Transverse colon (tissue), 4 donors: ENCODE measurements at places on chromosomes 6 and 20.

DNA sequence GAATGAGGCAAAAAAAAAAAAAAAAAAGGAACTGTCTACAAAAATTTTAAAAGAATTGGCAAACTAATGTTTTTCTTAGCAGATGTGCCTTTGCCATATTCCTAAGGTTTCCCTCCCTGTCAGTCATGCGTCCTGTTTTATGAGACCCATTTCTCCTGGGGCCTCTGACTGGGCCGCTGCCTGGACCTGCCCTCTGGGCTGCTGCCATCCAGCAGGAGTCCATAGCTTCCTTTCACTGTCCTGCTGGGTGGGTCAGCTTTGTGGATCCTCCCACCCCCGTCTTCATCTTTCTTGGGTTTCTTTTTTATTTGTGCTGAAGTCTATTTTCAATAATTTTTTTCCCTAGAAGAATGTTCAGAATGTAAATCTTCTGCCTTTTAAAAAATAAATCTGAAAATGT is 110.8 kb upstream of the SCP2D1 start:
- H3K36me3 ChIP-seq: no peaks in the 10 kb centered on the region
- H3K27ac ChIP-seq: no peak overlapping the region
- DNase-seq: no peak
- no peaks in the 10 kb centered on the region for H3K4me1 ChIP-seq
- H3K27me3 ChIP-seq: no peaks in the 10 kb centered on the region
- H3K4me3 ChIP-seq: no peak overlapping the region

DNA sequence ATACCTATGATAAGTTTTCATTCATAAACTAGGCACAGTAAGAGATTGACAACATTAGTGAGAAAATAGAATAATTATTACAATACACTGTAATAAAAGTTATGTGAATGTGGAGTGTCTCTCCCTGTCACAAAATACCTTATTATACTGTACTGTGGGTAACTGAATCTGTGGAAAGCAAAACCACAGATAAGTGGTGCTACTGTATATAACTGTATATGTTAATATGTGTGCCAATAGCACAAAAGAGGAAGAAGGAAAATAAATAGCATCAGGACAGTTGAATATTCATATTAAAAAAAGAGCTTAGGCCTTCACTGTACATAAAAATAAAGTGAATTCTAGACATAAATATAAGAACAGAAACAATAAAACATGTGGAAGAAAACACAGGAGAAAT is 243.5 kb downstream of the CDKAL1 start:
- H3K4me1 ChIP-seq: no peaks in the 10 kb centered on the region
- no peaks in the 10 kb centered on the region for H3K27me3 ChIP-seq
- H3K36me3 ChIP-seq: no peaks in the 10 kb centered on the region
- DNase-seq: no peak
- H3K27ac ChIP-seq: no peak overlapping the region

GRCh38 chr6:154732538-154733182 is 556 bp upstream of the SCAF8 start:
- H3K27ac ChIP-seq: peak overlapping the region; percentile 98
- H3K4me1 ChIP-seq: peaks cover 38% of the 10 kb centered on the region
- no peaks in the 10 kb centered on the region for H3K36me3 ChIP-seq
- peak; percentile 53 for DNase-seq
- no peaks in the 10 kb centered on the region for H3K27me3 ChIP-seq
- H3K4me3 ChIP-seq: peak overlapping the region; percentile 91

- peak; percentile 41 for DNase-seq
- peak overlapping the region; percentile 97 for H3K27ac ChIP-seq
- H3K27me3 ChIP-seq: no peaks in the 10 kb centered on the region
- H3K4me3 ChIP-seq: peak overlapping the region; percentile 96
- peaks cover 23% of the 10 kb centered on the region for H3K4me1 ChIP-seq
Measured at GRCh38 chr20:45970646-45971424, 1.2 kb downstream of the ZNF335 start.

DNA sequence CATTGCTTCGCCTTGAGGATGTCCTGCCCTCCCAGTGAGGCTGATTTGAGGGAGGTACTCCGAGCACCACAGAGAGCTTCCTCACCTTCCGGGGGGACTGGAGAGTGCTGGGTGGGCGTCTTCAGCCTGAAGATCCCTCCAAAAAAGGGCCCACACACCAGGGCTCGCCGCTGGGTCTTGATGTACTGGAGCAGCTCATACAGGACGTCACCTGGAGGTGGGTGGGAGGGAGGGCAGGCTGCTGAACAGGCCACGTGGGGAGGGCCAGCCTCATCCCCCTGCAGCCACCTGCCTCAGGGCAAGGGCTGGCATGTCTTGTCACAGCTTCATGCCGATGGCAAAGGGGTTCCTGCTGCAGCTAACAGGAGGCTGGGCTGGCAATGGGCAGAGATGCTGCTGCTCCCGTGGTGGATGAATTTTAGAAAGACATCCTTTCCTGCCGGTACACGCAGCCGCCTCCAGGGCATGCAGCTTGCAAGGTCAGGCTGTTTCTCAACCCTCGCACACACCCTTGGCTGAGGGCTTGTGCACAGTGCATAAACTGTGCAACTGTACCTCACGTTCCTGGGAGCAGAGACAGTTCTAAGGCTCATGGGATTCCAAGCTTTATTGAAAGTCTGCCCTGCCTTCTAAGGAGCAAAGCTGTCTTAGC is 14.0 kb downstream of the ETV7 start:
- H3K36me3 ChIP-seq: no peaks in the 10 kb centered on the region
- H3K27me3 ChIP-seq: no peaks in the 10 kb centered on the region
- H3K4me3 ChIP-seq: no peak overlapping the region
- H3K27ac ChIP-seq: no peak overlapping the region
- H3K4me1 ChIP-seq: no peaks in the 10 kb centered on the region
- no peak for DNase-seq

- H3K27me3 ChIP-seq: no peaks in the 10 kb centered on the region
- H3K36me3 ChIP-seq: no peaks in the 10 kb centered on the region
- no peaks in the 10 kb centered on the region for H3K4me1 ChIP-seq
Measured at GRCh38 chr6:48825501-48826151, 637.4 kb downstream of the MMUT start.

- no peaks in the 10 kb centered on the region for H3K36me3 ChIP-seq
- no peak overlapping the region for H3K4me3 ChIP-seq
- no peaks in the 10 kb centered on the region for H3K4me1 ChIP-seq
- no peak overlapping the region for H3K27ac ChIP-seq
- no peak for DNase-seq
Measured at GRCh38 chr20:61449057-61449609, 197.1 kb downstream of the CDH4 start.
